Neural progenitor cell (in vitro differentiated cells): ENCODE measurements at places on chromosomes 5 and 9.

GRCh38 chr5:2748861-2749513 lies 2.5 kb downstream of the IRX2 start:
- DNase-seq = no peak
- no peak overlapping the region for H3K4me3 ChIP-seq
- no peak overlapping the region for H3K27ac ChIP-seq
- H3K36me3 ChIP-seq = no peaks in the 10 kb centered on the region
- peaks cover 37% of the 10 kb centered on the region for H3K27me3 ChIP-seq
- peaks cover 15% of the 10 kb centered on the region for H3K4me1 ChIP-seq

GRCh38 chr5:87095787-87096186 lies 171.9 kb upstream of the RASA1 start:
- H3K27ac ChIP-seq = no peak overlapping the region
- H3K4me1 ChIP-seq = no peaks in the 10 kb centered on the region
- no peaks in the 10 kb centered on the region for H3K36me3 ChIP-seq
- H3K4me3 ChIP-seq = no peak overlapping the region

- H3K36me3 ChIP-seq = no peaks in the 10 kb centered on the region
- H3K27me3 ChIP-seq = peaks cover 3% of the 10 kb centered on the region
- no peak overlapping the region for H3K4me3 ChIP-seq
- peak; percentile 80 for DNase-seq
These were observed 73.3 kb downstream of the AK8 start for GRCh38 chr9:132804576-132805295.

DNA sequence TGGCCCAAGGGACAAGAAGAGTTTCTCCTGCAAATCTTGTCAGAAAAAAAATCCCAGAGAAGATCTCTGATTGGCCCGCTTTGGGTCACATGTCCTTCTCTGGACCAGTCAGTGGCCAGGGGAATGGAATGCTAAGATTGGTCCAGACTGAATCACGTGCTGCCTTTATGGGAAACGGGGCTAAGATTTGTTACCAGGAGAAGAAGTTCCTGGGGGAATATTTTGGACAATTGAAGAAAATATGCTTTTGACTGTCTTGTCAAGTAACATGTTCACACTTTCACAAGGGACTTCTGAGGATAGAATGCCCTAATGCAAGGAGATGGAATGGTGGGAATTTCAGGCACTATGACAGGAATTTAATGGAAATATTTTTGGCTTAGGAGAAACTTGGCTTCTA lies 74.1 kb upstream of the SH3PXD2B start:
- no peaks in the 10 kb centered on the region for H3K27me3 ChIP-seq
- no peak for DNase-seq
- no peaks in the 10 kb centered on the region for H3K36me3 ChIP-seq
- H3K4me3 ChIP-seq = no peak overlapping the region
- no peaks in the 10 kb centered on the region for H3K4me1 ChIP-seq

GRCh38 chr5:168807287-168807686 lies 228.1 kb upstream of the PANK3 start:
- H3K4me1 ChIP-seq = no peaks in the 10 kb centered on the region
- H3K4me3 ChIP-seq = no peak overlapping the region
- H3K27me3 ChIP-seq = peaks cover 3% of the 10 kb centered on the region

DNA sequence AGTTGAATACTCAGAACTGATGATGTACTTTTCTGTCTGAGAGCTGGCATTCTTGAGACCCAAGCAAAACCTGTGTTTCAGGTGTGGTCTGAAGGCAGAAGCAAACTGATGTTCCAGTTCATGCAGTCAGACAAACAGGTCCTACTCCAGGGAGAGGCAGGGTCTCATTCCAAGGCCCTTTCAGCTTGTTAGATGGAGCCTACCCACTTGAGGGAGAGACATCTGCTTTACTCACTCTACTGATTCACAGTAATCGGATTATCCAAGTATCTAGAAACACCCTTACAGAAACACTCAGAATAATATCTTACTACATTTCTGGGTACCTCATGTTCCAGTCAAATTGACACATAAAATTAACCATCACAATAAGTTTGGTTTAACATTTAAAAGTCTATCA lies 207.8 kb downstream of the KDM4C start:
- no peak overlapping the region for H3K27ac ChIP-seq
- H3K36me3 ChIP-seq = no peaks in the 10 kb centered on the region
- no peaks in the 10 kb centered on the region for H3K27me3 ChIP-seq
- H3K4me3 ChIP-seq = no peak overlapping the region

- no peak for DNase-seq
- no peaks in the 10 kb centered on the region for H3K27me3 ChIP-seq
These were observed 3.4 kb downstream of the S1PR3 start for GRCh38 chr9:88994469-88995199.

DNA sequence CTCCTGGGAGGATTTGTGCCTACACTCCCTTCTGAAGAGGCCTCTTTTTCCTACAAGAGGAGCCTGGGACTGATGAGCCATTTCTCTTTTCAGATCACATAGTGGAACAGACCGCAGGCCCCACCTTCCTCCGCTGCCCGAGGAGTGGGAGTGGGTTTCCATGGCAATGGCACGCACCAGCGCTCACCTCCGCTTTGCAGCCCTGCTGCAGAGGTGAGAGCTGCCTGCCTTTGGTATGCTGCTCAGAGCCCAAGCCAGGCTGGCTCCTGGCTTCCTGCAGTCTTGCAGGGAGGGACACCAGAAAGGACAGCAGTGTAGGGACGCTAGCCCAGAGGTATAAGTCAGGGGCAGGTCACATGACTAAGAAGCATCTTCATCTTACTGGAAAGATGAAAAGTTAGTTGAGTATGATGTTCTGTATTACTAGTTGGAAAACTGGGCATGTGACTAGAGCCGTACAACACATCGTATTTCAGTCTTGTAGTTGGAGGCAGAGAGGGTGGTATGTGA lies 12.4 kb downstream of the PTTG1 start:
- H3K36me3 ChIP-seq = peaks cover 2% of the 10 kb centered on the region
- H3K4me1 ChIP-seq = peaks cover 12% of the 10 kb centered on the region
- no peak overlapping the region for H3K4me3 ChIP-seq
- DNase-seq = peak; percentile 79
- H3K27me3 ChIP-seq = no peaks in the 10 kb centered on the region
- H3K27ac ChIP-seq = no peak overlapping the region

GRCh38 chr9:4530375-4530774 lies 40.1 kb downstream of the SLC1A1 start:
- H3K4me3 ChIP-seq = no peak overlapping the region
- no peaks in the 10 kb centered on the region for H3K36me3 ChIP-seq
- no peak for DNase-seq
